ENCODE measurements at places on chromosomes 4 and X. TPM values are rescaled to one million over a fixed set of nuclear protein-coding genes. Genes with fewer than 3 reads are reported as not detected.

POLA1 gene
- 19.6 TPM for total RNA-seq

DNA sequence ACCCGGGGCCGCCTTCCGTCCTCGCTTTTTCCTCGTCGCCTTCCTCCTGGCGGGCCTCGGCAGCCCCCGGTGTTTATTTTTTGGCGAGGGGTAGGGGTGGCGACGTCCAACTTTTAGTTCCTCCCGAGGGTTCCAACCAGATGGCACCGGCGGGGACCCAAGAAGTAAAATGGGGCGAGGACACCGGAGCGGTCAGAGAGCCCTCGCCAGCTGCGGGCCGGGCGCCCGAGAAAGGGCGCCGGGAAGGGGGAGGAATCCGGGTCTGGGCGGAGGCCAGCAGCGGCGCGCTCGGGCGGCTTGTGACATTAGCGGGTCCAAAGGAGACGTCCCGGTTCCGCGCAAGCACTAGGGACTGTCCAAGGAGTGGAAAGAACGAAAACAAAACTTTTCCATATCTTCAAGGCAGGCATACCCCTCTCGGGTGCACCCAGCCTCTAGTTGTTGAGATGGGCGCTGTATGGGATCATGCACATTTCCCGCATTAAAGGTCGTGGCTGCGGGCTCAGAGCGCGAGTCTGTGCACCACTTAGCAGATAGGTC is 691 bp upstream of the USP46 start:
- H3K36me3 ChIP-seq, result no peaks in the 10 kb centered on the region
- H3K4me3 ChIP-seq, result peak overlapping the region; percentile 90
- DNase-seq, result peak; percentile 35

DNA sequence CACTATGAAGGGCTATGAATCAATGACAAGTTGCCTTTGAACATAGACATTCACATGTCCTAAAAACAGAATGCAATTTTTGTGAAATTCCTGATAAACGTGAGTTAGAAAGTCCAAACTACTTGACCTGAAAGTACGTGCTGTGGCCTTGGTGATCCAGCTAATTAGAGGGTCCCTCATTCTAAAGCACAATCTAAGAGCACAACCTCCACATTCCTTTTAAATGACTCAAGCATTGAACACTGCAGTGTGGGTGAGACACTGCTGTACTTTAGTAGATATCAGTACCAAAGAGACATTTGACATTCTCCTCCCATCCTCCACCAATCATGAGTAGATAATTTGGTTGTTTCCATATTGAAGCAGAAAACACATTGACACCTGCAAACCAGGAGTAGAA is 73.5 kb downstream of the FAM47B start:
- H3K4me3 ChIP-seq, result no peak overlapping the region
- DNase-seq, result no peak
- no peaks in the 10 kb centered on the region for H3K27me3 ChIP-seq
- no peaks in the 10 kb centered on the region for H3K36me3 ChIP-seq

DNA sequence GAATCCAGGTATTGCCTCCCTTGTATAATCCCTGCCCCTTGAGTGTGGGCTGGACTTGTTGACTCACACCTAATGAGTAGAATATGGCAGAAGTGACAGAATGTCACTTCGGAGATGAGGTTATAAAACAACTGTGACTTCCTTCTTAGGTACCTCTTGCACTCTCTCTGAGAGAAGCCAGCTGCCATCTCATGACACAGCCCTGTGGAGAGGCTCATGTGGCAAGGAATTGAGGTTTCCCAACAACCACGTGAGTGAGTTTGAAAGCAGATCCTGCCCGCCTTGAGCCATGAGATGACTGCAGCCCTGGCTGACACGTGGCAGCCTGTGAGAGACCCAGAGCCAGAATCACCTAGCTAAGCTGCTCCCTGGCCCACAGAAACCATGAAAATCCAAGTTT is 13.5 kb downstream of the ASB11 start:
- H3K27ac ChIP-seq, result no peak overlapping the region
- H3K36me3 ChIP-seq, result no peaks in the 10 kb centered on the region
- no peak overlapping the region for H3K4me3 ChIP-seq
- H3K27me3 ChIP-seq, result no peaks in the 10 kb centered on the region
- DNase-seq, result no peak
- H3K4me1 ChIP-seq, result no peaks in the 10 kb centered on the region

GRCh38 chr4:155532373-155533085 is 134.1 kb upstream of the GUCY1A1 start:
- no peak for DNase-seq
- H3K4me1 ChIP-seq, result peaks cover 38% of the 10 kb centered on the region
- no peaks in the 10 kb centered on the region for H3K36me3 ChIP-seq
- H3K4me3 ChIP-seq, result no peak overlapping the region
- no peaks in the 10 kb centered on the region for H3K27me3 ChIP-seq
- H3K27ac ChIP-seq, result 0 out of 2 replicates have a peak overlapping the region, but pooled peaks have one; percentile 96

CBLL2 gene
- not detected for total RNA-seq

DNA sequence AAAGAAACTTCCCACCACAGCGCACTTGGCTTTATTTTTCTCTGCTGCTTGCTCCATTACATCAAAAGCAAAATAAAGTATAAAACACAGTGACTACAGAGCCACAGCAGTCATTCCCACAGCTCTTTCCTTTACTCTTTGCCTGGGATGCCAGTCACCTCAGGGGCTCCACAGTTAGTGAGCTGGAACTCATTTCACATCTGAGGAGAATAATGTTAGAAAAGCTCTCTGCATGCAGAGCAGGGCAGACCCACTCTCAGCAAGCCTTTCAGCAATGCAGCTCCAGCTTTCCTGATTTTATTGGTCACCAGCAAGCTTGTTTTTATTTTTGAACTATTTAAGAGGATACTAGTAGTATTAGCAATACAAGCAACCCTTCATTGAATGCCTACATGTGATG is 13.8 kb downstream of the GRXCR1 start:
- peak overlapping the region; percentile 54 for H3K4me3 ChIP-seq
- no peak for DNase-seq
- H3K4me1 ChIP-seq, result peaks cover 17% of the 10 kb centered on the region
- H3K27me3 ChIP-seq, result no peaks in the 10 kb centered on the region

RBM47 gene
- 47.6 TPM for total RNA-seq

GC gene
- not detected for total RNA-seq

DNA sequence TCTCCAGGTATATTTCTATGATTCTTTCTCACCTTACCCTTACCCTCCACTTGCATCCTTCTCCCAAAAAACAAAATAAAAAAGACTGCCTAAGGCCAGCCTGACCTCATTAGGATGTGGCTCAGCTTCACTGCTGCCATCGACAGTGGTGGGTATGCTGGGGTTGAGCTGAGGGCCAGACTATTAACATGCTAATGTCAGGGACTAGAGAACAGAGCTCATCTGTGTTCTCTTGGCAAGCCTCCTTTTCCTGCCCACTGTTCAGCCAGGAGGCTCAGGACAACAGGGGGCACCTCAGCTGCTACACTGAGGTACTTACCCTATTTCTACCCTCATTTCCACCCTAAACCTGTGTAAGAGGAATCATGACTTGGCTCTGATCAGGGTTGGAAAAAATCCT is 59.3 kb downstream of the MSN start:
- no peak for DNase-seq
- H3K27ac ChIP-seq, result no peak overlapping the region
- no peak overlapping the region for H3K4me3 ChIP-seq
- no peaks in the 10 kb centered on the region for H3K4me1 ChIP-seq

DNA sequence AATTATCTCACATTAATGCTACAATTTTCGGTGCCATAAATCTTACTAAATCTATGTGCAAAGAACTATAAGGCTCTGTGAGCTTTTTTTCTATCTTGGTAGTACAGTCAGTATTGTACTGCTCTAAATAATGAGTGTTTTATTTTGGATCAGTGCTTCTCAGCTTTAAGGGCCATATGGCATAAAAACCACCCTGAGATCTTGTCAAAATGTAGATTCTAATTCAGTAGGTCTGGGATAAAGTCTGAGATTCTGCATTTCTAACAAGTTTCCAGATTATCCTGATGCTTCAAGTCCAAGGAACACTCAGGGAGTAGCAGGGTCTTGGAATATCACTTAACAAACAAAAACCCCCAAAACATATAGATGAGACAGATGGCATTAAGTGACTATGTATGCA is 486.5 kb downstream of the GRXCR1 start:
- H3K36me3 ChIP-seq, result no peaks in the 10 kb centered on the region
- H3K4me1 ChIP-seq, result no peaks in the 10 kb centered on the region
- H3K27ac ChIP-seq, result no peak overlapping the region
- no peaks in the 10 kb centered on the region for H3K27me3 ChIP-seq

GRCh38 chr4:88803600-88804096 is 106.0 kb upstream of the NAP1L5 start:
- peak; percentile 93 for DNase-seq
- H3K36me3 ChIP-seq, result no peaks in the 10 kb centered on the region
- H3K4me1 ChIP-seq, result peaks cover 6% of the 10 kb centered on the region
- peak overlapping the region; percentile 51 for H3K27ac ChIP-seq

SPANXN2 gene
- total RNA-seq, result not detected

FAM9B gene
- 0.07 TPM for total RNA-seq

MAGEE1 gene
- 1.7 TPM for total RNA-seq

ADGRG4 gene
- not detected for total RNA-seq

- H3K4me1 ChIP-seq, result peaks cover 22% of the 10 kb centered on the region
- H3K27me3 ChIP-seq, result no peaks in the 10 kb centered on the region
- H3K4me3 ChIP-seq, result no peak overlapping the region
- DNase-seq, result no peak
Measured at GRCh38 chrX:139191746-139192385, 338.7 kb upstream of the F9 start.

HSPA4L gene
- 9.2 TPM for total RNA-seq

DNA sequence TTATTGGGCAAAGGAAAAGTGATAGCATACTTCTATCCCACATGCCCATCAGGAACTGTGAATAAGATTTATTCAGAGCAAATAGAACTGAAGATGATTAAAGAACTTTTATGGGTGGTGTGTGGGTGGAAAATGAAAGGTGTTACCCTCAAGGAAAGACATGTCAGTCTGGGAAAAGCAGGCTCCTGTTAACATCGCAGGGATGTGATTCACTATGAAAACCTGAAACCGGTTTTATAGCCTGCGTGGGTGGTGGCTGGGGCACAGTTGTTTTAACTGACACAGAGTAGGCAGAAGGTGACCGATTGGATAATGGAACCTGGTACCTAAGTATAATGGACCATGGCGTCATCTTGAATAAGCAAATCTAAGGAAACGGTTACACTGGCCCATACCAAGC is 61.3 kb upstream of the CASK start:
- H3K4me1 ChIP-seq, result peaks cover 34% of the 10 kb centered on the region
- peak overlapping the region; percentile 17 for H3K4me3 ChIP-seq
- DNase-seq, result peak; percentile 89
- peak overlapping the region; percentile 90 for H3K27ac ChIP-seq
- H3K27me3 ChIP-seq, result no peaks in the 10 kb centered on the region
- no peaks in the 10 kb centered on the region for H3K36me3 ChIP-seq

DIPK2B gene
- total RNA-seq, result 0.40 TPM

GPR34 gene
- total RNA-seq, result not detected

All from PC-3 (cell line).